Ureter (tissue), 1 donor: ENCODE measurements at places on chromosomes 2 and 18. TPM values are rescaled to one million over a fixed set of nuclear protein-coding genes. Genes with fewer than 3 reads are reported as not detected.

Gene L3MBTL4
- total RNA-seq, result 8.5 TPM

GRCh38 chr2:146496248-146496647 is 1348.6 kb upstream of the ACVR2A start:
- DNase-seq, result no peak

- DNase-seq, result no peak
Observed at GRCh38 chr2:42954227-42954962, 162.0 kb upstream of the HAAO start.

DNA sequence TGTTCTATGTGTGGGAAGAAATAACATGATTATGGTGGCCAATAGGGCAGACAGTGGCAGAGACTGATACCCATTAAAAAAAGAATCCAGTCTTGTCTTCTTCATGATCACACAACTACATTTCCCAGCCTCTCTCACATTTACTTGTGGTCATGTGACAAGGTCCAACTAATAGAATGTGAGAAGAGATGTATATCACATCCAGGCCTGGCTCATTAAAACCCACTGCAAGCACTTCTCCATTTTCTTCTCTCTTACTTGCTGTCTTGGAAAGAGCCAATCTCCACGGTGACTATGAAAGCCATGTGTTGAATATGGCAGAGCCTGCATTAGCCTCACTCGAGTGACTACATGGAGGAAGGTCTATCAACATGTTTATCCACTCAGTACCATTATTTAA is 306.2 kb upstream of the ZEB2 start:
- DNase-seq, result no peak

DNA sequence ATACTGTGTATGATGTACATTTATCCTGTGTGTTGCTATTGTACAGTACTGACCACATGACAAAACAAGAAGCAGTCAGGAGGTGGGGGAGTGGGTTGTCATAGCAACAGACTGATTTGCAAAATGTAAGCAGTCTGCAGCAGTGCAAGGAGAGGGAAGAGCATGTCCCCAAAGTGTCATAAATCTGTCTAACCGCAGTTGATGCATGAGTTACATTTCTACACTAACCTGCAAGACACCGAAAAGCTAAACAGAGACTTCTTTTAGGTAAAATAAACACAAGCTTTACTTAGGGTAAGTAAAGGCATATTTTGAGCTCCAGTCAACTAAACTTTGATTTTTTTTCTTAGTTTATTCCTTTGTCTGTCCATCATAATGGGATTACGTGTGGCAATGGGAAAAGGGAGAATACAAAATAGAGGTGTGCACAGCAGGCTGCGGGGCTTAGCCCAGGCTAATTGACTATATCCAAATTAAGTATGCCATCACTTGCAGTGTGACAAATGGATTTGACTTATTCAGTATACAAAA is 134.5 kb downstream of the MEIS1 start:
- no peak for DNase-seq
